ENCODE measurements at places on chromosomes 4 and X.

GRCh38 chrX:13892856-13893255 is 76.0 kb upstream of the GPM6B start:
- no peak for DNase-seq

DNA sequence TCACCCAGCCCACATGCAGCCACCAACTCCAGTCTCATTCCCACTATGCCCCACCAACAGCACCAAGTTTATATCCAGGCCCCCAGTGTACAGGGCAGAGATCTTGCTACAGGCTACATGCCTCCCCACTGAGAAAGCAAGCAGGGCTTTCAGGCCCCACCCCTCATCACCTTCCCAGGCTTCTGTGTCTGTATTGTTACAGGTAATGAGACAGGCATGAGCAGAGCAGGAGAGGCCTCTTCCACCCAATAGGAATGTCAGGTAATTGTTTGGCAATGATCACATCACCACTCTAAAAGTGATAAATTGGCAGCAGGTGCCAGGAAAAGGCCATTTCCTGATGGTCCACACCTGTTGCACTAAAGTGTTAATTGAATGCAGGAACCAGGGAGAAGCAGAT is 102.5 kb downstream of the ZNF518B start:
- DNase-seq, result no peak

DNA sequence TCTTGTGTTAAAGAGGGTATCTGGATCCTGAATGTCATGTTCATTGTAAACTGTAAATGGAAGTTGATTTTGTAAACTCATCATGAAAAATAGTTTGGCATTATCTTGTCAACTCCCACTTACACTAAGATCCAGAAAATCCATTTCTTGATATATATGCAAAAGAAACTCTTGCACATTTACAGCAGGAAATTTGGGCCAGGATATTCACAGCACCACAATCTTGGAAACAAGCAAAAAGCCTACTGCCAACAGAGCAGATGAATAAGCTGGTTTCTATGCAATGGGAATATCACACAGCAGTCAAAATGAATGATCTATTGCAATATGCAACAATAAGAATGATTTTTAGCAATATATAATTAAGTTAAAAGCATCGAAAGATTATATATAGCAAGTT is 8.6 kb downstream of the GABRA4 start:
- no peak for DNase-seq

- DNase-seq, result no peak
Observed at GRCh38 chrX:151973851-151974335, 583 bp downstream of the GABRE start.

GRCh38 chr4:151979819-151980218 is 219.0 kb upstream of the GATB start:
- no peak for DNase-seq

DNA sequence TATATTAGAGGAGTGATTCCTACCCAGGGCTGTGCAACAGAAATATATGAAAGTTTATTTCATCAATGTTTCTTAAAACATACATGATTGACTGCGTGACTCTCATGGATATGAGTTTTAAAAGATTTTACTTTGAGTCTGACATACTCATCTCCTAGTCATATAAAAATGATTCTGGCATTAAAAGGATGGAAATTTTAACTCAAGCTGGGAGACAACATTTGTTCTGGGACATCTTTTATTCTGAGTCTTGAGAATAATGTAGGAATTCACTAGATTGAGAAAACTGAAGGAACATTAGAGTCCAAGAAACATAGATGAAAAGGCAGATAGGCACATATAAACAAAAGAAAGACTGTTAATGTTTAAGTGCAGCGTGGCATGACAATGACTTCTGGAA is 649.6 kb downstream of the SPRY1 start:
- no peak for DNase-seq

GRCh38 chrX:10370976-10371375 is 214.2 kb downstream of the CLCN4 start:
- DNase-seq, result no peak

DNA sequence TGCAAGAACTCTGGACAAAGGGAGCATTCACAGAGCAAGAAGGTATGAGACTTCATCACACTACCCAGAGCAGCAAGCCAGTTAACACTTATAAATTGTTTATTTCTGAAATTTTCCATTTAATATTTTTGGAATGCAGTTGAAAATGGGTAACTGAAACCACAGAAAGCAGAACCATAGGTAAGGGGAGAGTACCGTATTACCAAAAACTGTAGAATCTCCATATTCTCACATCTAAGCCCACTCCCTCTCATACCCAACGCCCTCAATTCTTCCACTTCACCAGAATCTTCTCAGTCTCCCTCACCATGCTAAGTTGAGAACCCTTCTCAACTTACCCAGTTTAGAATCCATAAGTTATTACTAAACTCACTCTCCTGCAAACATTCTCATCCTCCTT is 277.8 kb downstream of the SPOCK3 start:
- DNase-seq, result no peak

- DNase-seq, result no peak
Observed at GRCh38 chrX:16347968-16348670, 180.8 kb downstream of the MAGEB17 start.

DNA sequence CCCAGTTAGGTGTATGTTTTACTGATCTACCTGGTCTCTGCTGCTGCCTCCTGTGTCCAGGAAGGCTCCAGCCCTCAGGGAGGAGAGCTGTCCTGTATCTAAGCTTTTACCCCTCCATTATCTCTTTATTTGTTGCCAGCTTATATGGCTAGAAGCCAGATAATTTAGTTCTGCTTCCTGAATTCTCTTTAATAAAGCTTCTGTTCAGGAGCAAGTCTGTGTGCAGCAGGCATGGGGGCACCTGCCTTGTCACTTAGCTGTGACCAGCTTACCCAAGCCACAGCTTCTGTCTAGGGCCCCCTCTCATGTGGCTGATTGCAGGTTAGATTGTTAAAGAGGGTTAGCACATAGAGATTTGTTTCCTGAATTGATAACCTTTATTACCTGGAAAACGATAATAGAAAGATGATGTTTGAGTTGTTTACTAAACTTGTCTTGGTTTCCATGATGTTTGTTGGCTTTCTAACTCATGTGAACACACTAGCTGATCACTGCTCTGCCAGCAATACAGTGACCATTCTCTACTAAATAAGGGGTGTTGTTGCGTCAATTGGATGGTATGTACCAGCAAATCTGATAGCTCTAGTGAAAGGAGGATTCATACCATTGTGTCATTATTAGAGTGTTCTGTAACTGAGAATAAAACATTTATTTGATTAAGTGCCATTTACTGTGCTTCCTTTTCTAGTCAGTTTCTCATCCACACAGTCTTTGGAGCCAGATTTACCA is 189.8 kb upstream of the ANK2 start:
- DNase-seq, result no peak

DNA sequence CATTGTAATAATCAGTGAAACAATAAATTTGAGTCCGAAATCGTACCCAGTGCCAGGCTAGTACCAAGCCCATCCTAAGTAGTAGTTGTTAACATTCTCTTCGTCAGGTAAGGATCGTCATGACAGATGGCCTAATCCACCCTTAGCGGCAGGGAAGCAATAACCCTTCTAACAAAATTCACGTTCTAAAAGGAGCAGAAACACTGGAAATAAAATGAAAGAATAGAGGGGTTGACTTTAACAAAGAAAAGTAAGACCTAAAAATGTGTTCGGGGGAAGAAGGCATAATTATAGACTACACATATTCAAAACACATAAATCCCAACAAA is 142.7 kb downstream of the CPEB2 start:
- no peak for DNase-seq

Data from HS-5 (cell line).